ENCODE measurements at places on chromosomes 2 and 18.

DNA sequence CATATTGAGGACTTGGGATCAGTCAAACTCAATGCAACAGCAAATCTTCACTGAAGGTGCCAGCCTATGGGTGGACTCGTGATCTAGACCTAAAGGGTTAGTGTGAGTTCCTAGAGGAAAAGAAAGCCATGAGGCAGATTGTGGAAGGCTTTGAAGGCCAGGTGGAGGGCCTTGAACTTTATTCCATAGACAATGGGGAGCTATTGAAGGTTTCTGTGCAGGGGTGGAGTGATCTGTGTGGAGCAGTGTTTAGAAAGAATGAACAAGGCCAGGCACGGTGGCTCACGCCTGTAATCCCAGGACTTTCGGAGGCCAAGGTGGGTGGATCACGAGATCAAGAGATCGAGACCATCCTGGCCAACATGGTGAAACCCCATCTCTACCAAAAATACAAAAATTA, 61.5 kb downstream of the EPAS1 start:
- DNase-seq: no peak

DNA sequence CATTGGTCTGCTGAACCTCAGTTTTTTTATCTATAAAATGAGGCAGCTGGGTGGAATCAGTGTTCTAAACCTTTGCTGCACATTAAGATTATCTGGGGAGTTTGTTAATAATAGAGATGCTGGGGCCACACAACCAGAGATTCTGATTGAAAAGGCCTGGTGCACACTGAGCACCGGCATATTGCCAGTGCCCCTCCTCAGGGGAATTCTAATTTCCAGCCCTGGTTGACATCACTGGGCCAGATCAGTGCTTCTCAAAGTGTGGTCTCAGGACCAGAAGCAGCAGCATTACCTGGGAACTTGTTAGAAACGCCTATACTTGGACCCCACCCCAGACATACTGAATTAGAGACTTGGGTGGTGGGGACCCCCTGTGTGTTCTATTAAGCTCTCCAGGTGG, 112.5 kb downstream of the SETBP1 start:
- no peak for DNase-seq

GRCh38 chr2:792687-793086, 115.5 kb upstream of the TMEM18 start:
- no peak for DNase-seq

- no peak for DNase-seq
Observed at GRCh38 chr2:80429251-80429650, 124.7 kb upstream of the LRRTM1 start.

- no peak for DNase-seq
Observed at GRCh38 chr2:80009211-80009610, 295.3 kb downstream of the LRRTM1 start.

- no peak for DNase-seq
Observed at GRCh38 chr2:1055014-1055595, 104.5 kb downstream of the SNTG2 start.

GRCh38 chr2:10532638-10533101, 84.5 kb upstream of the ODC1 start:
- no peak for DNase-seq

DNA sequence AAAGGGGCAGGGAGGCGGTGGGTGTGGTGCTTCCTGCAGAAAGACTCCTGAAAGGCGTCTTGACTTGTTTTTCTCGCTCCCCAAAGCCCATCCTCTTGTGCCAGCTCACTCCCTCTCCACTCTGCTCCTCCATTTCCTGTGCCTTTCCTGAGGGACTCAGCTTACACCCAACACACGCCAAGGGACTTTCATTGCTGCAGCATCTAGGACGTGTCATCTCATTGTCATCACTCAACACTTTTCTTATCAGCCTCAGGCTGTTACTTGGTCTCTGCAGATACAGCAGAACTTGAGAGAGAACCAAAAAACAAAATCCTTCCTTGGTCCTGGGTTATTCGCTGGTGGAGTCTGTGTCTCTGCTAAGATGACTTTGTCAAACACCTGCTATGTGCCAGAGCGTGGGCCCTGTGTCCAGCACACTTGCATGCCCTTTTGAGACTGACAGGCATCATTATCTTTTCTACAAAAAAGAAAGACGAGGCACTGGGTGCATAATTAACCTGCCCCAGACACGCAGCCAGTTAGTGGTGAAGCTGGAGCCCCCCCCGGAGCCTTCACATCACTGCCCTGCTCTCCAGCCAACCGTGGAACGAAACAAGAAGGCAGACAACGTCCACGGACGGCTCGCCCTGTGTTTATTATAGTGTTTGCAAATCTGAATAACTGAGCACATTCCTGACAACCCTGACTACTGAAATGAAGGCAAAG, 261.7 kb upstream of the HDAC4 start:
- DNase-seq: no peak

GRCh38 chr2:101581675-101582299, 106.9 kb upstream of the RFX8 start:
- no peak for DNase-seq

- no peak for DNase-seq
Observed at GRCh38 chr2:178301649-178302238, 107.4 kb downstream of the OSBPL6 start.

DNA sequence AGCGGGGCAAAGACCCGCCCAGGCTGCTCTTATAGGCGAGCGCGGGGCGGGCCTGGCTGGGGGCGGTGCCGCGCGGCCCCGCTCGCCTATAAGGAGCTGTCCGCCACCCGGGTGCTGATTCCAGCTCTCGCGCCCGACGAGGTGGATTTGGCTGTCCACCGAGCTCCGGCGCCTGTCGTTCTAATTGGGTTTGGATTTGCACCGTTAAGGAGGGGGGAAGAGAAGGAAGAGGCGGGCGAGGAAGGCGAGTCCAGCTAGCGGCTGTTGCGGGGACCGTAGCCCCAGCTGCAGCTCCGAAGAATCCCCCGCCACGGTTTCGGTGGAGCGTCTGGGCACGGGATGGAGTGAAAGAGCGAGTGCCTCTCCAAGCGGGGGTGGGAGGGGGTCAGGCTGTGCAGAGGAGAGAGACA, at the start of gene CNTNAP5:
TSS of gene CNTNAP5 (plus strand) at position 117 of the 410 bp plus-strand sequence. CDS start 364 bp downstream, outside the sequence.
- peak; percentile 29 for DNase-seq

- no peak for DNase-seq
Observed at GRCh38 chr18:36446059-36446458, 148.5 kb downstream of the FHOD3 start.

GRCh38 chr2:198966269-198966668, 491.5 kb downstream of the SATB2 start:
- no peak for DNase-seq

- DNase-seq: no peak
Observed at GRCh38 chr2:146850746-146851145, 994.1 kb upstream of the ACVR2A start.

- no peak for DNase-seq
Observed at GRCh38 chr2:233079953-233080835, 20.1 kb downstream of the INPP5D start.

DNA sequence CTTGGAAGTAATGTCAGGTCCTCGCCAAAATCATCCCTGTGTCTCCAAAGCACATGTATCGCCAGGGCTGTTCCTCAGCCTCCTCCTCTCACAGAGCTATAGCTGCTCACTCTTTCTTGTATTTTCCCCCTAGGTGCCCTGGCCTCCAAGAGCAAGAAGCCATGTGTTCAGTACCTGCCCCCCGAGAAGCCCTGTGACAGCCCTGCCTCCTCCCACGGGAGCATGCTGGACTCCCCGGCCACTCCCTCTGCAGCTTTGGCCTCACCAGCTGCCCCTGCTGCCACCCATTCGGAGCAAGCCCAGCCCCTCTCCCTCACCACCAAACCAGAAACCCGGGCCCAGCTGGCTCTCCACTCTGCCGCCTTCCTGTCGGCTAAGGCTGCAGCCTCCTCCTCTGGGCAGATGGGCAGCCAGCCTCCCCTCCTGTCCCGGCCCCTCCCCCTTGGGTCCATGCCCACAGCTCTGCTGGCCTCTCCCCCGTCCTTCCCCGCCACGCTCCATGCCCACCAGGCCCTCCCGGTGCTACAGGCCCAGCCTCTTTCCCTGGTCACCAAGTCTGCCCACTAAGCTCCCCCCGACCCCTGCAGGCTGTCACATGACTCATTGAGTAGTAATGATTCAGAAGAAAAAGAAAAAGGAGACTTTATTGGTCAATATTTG, 18.8 kb downstream of the TGOLN2 start:
- no peak for DNase-seq

DNA sequence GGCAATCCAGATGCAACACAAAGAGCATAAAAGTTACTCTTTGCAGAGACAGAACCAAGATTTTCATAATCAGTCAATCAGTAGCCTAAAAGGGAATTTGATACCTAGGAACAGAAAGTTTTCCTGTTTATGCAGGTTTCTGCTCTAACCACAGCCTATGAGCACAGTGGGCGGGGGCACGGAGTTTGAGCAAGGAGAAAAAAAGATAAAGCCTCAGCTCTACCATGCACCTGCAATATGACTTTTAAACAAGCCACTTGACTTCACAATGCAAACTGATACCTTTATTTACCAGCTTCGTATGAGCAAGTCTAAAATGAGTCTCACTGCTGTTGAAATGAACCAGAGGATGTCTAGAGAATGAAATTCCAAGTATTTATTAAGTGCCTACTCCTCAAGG, 5.6 kb upstream of the LRATD1 start:
- DNase-seq: no peak

- DNase-seq: no peak
Observed at GRCh38 chr2:127609818-127610217, 36.1 kb upstream of the GPR17 start.

- DNase-seq: no peak
Observed at GRCh38 chr2:231336236-231336635, 59.3 kb upstream of the B3GNT7 start.

GRCh38 chr2:95346231-95346737, 49.1 kb downstream of the KCNIP3 start:
- no peak for DNase-seq

DNA sequence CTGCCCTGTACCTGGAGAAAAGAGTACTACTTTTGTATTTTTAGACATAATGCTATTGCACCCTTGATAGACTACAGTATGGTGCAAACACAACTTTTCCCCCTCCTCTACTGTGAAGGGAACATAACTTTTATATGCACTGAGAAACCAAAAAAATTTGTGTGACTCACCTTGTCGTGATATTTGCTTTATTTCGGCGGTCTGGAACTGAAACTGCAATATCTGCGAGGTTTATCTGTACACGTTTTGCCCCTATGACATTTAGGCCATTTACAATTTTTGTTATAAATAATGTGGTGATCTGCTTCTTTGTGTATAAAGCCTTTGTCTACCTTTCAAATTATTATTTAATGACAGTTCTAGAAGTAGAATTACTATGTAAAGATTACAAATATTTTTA, 34.4 kb upstream of the AAK1 start:
- DNase-seq: no peak

- DNase-seq: no peak
Observed at GRCh38 chr2:65016789-65017188, 27.6 kb downstream of the SLC1A4 start.

DNA sequence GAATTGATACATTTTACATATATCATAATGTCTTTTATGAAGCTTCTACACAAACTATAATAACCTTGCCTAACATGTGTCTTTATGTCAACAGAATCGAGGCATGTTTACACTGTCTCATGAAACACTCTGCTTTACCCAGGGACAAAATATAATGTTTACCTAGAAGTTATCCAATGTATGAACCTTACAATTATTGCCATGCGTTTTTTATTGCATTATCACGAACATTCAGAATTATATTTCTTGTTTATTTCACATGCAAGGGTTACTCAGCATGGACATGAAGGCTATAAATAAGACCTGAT, 19.8 kb downstream of the LONRF2 start:
- no peak for DNase-seq

GRCh38 chr2:134436706-134437105, 182.8 kb downstream of the MGAT5 start:
- no peak for DNase-seq

GRCh38 chr18:76099931-76100457, 395.0 kb downstream of the ZNF516 start:
- no peak for DNase-seq

DNA sequence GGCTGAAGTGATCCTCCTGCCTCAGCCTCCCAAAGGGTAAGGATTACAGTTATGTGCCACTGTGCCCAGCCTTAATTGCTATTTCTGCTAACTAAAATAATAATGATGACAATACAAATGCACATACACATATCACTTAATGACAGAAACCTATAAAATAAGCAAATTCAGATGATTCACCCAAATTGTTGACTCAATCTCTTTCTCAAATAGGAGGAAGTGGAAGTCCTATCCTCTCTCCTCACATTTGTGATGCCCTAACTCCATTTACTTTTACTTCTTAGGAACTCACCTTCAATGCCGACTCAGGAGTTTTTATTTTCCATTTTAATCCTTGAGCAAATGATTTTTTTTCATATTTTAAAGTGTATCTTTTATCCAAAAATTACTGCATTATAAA, 24.5 kb upstream of the RAPH1 start:
- DNase-seq: no peak

GRCh38 chr2:147863835-147864234, 19.0 kb downstream of the ACVR2A start:
- DNase-seq: no peak

GRCh38 chr18:37742436-37742835, 176.8 kb upstream of the CELF4 start:
- DNase-seq: no peak

- no peak for DNase-seq
Observed at GRCh38 chr2:229832510-229832898, 89.3 kb downstream of the TRIP12 start.

DNA sequence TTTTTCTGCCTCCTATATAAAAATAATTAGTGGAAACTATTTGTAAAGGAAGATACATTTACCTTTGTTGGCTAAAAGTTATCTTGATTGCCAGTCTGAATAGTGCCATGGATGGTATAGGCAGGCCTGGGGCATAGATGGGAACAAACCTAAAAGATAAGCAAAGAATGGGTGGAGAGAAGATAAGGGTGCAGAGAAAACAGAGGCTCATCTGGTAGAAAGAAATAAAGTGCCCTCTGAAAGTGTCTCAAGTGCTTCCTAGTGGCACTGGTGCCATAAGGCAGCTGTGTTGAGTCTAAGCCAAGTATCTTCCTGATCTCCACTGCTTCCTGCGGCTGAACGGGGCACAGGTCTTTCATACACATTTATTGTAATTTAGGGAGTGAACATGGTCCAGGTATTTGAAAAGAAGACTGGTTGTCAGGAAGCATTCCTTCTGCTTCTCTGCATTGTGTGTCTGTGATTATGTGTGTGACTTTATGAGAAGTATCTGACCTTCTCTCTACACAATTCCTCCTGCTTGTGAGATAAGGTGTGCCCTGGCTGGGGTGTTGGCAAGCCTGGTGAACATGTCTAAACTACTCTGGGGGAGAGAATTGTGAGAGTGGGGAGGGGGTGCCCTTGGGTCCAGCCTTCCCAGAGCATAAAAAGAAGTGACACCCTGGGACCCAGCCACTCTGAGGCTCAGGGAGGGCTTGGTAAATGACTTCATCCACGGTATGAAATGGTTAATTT, 280.5 kb downstream of the CAMKMT start:
- DNase-seq: no peak

All from NCI-H1930 (cell line).